ENCODE measurements at places on chromosomes 16 and 17.

GRCh38 chr16:20952139-20952920 lies 51.8 kb downstream of the LYRM1 start:
- no peak for DNase-seq

DNA sequence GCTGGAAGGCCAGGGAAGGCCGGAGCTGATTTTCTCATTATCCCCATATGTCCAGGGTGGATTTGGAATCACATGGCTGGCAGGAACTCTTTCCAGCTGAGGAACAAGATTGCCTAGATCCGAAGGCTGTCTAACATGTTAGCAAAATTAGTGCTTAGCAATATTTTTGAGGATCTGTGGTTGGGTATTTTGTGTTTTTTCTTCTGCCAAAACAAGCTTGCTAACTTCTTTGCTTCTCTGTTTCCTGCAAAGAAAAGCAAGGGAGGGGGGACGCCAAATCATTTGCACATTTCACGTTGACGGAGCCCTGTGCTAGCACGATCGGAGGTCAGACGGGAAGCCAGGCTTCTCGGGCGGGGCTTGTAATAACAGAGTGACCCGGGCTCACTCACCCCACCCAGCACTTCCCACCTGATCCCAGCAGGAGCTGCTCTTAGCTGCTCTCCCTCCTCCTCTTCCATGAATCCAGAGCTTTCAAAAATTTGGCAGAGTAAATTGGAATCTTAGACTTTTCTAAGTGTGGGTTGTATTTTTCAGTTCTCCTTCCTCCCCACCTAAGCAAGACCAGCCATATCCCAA lies 33.3 kb upstream of the FOXF1 start:
- DNase-seq = no peak

DNA sequence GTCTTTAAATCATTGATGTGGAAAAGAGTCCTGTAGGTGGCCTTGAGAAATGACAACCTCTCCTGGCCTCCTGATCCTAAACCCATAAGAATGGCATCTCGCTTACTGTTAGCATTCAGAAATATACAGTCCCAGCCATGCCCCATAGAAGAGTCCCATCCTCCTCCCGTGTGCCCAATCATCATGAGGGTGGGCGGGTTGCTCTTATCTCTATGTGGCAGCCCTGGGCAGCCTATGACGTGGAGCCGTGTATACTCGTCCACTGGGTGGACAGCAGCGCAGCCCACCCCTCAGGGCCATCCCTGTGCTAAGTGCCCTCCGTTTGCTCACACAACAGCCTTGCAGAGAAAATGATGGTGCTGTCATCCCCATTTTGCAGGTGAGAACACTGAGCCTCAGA lies 105.3 kb downstream of the AMFR start:
- no peak for DNase-seq

DNA sequence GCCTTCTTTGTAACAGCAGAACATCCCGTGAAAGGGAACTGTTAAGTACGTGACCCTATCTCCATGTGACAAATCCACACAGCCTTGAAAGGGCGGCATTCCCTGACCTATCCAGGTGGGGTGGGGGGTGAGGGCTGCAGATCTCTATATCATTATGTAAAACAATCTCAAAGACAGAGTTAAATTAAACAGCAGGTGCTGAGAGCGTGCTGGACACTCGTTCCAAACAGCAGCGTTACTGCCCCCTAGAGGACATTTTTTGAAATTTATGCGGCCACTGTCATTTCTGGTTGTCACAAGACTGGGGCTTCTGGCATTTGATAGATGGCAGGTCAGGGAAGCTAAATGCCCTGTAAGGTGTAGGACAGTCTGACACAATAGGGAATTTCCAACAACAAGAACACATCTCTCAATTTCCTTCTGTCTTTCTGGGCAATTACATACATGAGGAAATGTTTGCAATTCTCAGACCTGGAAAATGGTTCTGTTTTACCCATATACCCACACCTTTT lies 6.7 kb upstream of the SLC25A39 start:
- DNase-seq = peak; percentile 72

DNA sequence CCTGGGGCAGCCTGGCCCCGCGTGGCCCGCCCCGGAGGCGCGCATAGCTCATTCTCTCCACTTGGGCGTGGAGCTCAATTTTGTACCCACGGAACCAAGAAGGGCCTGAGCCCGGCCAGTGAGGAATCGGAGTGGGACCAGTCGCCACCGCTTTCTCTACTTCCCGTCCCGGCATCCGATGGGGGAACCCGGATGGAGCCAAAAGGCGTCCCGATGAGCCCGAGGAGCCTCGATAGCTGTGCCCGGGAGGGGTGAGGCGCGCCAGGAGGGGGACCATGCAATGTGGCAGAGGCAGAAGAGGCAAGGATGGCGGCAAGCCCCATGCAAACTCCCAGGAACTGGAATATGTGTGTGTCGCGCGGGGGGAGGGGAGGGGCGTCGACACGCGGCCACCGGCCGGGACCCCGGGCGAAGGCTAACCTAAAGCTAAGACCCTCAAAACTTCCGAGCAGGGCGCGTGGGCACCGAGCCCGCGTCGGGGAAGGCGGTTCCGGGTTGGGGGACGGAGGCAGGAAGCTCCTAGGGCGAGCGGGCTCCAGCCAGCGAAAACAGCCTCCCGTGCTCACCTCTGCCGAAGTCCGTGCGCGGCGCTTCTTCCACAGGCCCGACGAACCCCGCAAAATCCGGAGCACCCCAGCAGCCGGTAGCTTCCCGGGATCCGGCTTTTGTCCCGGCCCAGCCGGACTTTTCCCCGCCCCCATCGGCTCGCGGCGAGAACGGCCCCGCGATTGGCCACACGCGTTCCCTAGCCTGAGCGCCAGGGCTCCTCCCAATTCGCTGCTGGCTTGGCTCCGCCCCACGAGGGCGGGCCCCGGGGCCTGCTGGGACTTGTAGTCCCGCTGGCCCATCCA lies at the start of gene ACLY:
TSS of gene ACLY (minus strand) at position 638 of the 851 bp plus-strand sequence. CDS start 5,078 bp downstream, outside the sequence.
- DNase-seq = peak; percentile 97

DNA sequence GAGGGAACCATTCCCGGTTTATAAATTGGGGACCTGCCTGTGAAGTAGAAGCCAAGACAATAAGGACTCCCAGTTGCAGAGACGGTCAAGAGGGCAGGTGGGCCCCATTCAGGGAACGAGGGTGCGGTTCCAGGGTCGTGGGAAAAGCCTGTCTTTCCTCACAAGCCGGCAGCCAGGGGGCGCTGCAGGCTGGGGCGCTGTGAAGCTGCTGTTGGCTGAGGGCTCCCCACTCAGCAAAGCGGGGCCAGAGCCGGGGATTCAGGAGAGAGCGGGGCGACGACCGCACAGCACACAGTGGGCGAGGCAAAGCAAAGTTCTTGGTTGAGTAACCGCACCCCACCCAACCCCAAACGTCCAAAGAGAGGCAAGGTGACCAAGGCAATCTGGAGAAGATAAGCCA lies 24.9 kb downstream of the CDRT15 start:
- DNase-seq = no peak

GRCh38 chr17:37725601-37726146 lies 19.2 kb downstream of the HNF1B start:
- no peak for DNase-seq

GRCh38 chr17:78922816-78923498 lies 2.2 kb downstream of the TIMP2 start:
- DNase-seq = no peak

DNA sequence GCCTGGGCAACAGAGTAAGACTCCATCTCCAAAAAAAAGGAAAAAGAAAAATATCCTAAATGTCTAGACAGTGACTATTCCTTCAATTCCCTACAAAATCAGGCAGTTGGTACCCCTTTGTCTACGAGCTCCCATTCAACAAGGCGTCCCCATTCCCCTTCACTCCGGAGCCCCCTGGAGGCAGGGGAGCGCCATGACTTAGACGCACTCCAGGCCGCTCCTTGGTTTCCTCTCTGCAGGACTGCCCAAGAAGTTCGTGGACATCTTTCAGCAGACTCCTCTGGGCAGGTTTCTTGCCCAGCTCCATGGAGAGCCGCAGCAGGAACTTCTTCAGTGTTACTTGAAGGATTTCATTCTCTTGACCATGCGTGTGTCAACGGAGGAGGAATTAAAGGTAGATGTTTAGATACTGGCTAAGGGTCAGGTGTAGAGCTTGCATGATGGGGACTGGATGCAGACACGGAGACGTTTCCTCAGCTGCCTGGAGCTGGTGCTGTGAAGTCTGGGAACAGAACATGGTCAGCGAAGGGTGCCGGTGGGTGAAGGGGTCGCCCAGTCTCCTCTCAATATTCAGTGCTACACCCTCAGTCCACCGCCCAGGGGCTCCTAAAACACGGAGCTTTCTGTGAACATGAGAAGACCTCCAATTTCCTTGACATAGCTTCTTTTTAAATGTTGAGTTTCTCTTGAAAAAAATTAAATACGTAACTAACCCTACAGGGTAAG lies 53.3 kb upstream of the ENDOV start:
- no peak for DNase-seq

DNA sequence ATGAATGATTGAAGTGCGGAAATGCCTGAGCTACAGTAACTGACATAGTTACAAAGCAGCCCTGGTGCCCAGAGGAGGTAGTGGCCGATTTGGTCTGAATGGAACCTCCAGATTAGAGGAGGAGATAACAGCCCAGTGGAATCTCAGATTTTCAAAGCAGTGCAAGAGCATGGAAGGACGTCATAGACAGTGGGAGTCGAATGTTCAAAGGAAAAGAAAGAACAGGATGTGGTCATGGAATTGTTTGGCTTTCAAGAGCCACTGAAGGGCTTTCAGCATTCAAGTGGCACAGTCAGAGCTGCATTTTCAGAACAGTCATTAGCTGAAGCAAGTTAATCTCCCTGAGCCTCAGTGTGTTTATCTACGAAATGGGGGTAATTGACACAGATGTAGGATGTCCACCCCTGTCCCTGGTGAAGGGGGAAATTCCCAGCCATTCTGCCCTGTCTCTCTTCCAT lies 104.6 kb upstream of the CACNG3 start:
- DNase-seq = peak; percentile 56

DNA sequence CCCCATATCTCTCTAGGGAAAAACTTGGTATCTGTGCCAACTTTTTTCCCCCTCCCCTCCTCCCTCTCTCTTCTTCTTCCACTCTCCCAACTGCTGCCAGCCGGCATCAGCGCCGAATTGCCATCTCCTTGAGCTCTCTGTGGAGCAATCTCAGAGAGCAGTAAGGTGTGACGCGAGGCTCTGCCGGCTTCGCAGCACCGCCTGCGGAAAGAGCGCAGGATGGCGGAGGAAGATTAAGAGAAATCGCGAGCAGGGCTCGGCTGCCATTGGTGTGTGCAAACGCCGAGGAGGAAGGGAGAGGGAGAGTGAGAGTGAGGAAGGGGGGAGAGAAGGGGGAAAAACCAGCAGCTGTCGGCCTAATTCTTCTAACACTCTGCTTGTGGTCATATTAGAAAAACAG lies 44.2 kb downstream of the NEUROD2 start:
- no peak for DNase-seq

- no peak for DNase-seq
Measured at GRCh38 chr17:20994779-20995149, 48.0 kb downstream of the USP22 start.

DNA sequence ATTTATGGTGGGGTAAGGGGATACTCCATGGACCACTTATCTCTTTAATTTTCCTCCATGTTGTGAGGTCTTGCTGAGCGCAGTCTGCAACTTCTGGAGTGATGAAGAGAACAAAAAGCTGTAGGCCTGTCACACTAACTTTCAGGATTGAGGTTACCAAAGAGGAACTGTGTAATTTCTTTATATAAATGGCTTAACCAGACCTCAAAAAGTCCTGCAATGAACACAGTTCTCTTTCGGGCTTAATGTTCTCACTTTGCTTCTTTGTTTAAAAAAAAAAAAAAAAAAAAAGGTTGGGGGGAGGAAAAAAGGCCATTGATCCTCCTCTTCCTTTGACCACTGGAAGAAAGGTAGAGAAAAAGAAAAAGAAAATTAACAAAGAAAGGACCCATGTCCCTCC lies 86.8 kb upstream of the SOX9 start:
- no peak for DNase-seq

DNA sequence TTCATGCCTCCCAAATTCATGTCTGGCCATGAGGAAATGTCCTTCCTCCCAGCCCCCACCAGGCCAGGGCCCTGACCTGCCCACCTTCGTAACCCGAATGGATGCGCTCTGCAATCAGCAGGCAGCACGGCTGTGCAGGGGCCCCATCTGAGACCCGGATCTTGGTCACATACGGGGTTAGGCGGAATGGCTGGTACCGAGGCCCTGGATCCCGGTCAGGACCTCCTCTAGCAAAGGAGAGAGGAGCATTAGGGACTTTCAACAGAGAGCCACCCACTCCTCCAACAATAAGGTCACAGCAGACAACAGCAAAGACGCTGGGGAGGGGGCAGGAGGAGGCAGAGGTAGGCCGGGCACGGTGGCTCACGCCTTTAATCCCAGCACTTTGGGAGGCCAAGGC lies 3.6 kb downstream of the PER1 start:
- no peak for DNase-seq

DNA sequence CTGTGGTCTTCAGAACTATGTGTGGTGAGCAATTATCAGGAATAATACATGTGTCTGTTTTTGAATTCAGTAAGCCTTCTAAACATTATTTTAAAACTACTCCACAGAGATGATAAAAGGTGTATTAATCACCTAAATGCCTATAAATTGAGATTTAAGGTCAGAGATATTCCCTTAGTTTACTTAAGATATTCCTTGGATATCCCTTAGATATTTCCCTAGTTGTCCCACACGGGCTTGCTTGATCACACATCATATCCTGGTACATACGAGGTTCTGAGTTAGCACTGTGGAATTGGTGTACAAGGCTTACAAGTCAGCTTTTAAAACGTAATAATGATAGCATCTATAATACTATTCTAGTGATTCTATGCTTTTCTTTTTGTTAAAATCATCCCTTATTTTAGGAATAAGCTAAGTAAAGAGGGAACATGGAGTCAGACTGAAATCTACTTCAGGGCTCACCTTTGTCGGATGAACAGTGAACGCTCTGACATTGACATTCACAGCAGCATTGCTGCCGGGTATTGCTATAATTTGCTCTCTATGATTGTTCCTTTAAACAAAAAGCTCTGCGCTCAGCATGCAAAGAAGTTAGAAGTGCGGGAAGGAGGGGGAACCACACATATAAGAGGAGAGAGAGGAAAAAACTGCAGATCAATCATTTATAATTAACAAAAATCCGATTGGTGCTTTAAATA lies 136.5 kb downstream of the SKAP1 start:
- DNase-seq = no peak

GRCh38 chr17:74325376-74325742 lies 667 bp upstream of the KIF19 start:
- DNase-seq = no peak

DNA sequence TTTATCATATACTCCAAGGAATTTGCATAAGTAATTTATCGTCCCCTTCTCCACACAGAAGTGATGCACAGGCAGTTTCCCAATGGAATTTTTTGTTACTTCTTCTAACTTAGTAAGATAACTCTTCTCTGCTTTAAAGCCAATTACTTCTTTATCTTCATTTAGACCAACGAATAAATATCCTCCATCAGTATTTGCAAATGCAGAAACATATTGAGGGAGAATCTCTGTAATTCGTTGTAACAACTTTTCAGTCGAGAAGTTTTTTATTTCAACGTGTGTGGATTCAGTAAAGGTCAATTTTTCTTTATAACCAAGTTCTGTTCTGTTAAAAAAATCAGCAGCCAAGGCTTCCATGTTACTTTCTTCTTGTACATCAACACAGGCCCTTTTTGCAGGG lies 30.7 kb upstream of the SLFN13 start:
- DNase-seq = no peak
